Smooth muscle cell of the umbilical artery (primary cell): ENCODE measurements at places on chromosomes 11 and 22. TPM values are rescaled to one million over a fixed set of nuclear protein-coding genes. Genes with fewer than 3 reads are reported as not detected.

Gene C1QTNF4
- under 0.01 and 0.05 TPM in 2 replicates for total RNA-seq

Gene ROBO3
- total RNA-seq: 6.2 and 7.7 TPM in 2 replicates

Gene LRRC74B
- total RNA-seq: under 0.01 TPM in 1 of 2 replicates, not detected in the other

Gene LRRC10B
- total RNA-seq: 0.09 TPM in 1 of 2 replicates, not detected in the other

Gene ZNF408
- 9.3 and 10.1 TPM in 2 replicates for total RNA-seq

Gene RFPL1
- total RNA-seq: not detected in 2 replicates

Gene HBD
- not detected in 2 replicates for total RNA-seq

Gene OR5A1
- not detected in 2 replicates for total RNA-seq

Gene C11orf87
- under 0.01 and 0.23 TPM in 2 replicates for total RNA-seq

Gene C11orf42
- total RNA-seq: not detected in 2 replicates

Gene OR6A2
- total RNA-seq: 0.30 and 1.2 TPM in 2 replicates

Gene GNG3
- not detected in 2 replicates for total RNA-seq

Gene BCO2
- 2.3 and 12.2 TPM in 2 replicates for total RNA-seq

Gene NNMT
- total RNA-seq: 315 and 919 TPM in 2 replicates

Gene DEUP1
- total RNA-seq: not detected in 2 replicates

Gene BIRC3
- total RNA-seq: 5.3 and 9.0 TPM in 2 replicates

Gene DSCAML1
- not detected in 2 replicates for total RNA-seq
